Activated gamma-delta T cell treated with anti-CD3 and anti-CD28 coated beads, Interleukin-2, amount 50 U/mL, for 16 hours (primary cell): ENCODE measurements at places on chromosomes 13 and 19.

DNA sequence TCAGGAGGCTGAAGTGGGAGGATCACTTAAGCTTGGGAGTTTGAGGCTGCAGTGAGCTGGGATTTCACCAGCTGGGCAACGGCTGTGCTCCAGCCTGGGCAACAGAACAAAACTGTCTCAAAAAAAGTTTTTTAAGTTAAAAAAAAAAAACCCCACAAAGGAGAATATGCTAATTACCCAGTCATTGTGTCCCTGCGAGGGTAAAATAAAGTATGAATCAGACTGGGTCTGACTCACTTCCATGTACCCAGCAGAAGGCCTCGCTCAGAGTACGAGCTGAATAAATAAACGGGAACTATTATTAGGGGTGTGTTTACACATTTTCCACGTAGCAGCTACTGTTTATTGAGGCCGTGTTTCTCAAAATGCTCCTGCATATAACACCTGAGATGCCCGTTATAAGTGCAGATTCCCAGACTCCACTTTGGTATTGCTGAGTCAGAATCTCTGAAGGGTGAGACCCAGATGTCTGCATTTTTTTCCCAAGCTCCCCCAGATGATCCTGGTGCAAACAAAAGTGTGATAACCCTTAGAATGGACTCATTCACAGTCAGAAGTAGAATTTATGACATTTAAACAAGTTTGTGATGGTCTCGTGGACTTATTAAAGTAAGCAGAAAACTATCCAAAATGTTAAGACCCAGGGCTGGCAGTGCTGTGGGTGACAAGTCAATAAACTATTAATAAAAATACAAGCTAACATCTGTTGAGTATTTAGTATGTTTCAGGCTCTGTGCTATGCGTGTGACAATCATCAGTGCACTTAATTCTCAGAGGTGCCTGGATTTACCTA, 28.2 kb downstream of the KCNC3 start:
- DNase-seq = no peak

- DNase-seq = no peak
These were observed 72.2 kb upstream of the DACH1 start for GRCh38 chr13:71939186-71939585.

- no peak for DNase-seq
These were observed 36.4 kb downstream of the ATP11A start for GRCh38 chr13:112726016-112726767.

DNA sequence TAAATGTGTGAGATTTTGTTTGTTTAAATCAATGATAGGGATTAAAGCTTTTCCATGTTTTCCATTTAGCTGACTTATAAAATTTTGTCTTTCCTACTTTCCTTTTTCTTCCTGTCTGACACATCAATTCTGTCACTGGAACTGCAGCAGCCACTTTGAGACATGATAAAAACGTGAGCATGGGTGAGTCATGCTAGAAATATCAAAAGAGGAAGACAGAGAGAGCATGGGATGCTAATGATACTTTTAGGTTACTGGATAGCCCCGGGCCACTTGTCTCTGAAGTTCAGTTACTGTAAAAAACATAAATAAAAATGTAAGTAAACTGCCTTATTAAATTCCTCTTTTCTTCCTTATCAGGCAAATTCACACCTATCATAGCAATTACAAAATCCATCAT, 1332.0 kb upstream of the PCDH20 start:
- no peak for DNase-seq

GRCh38 chr13:27822258-27822872, 30.1 kb downstream of the GSX1 start:
- no peak for DNase-seq

- DNase-seq = no peak
These were observed 927 bp downstream of the COL4A2 start for GRCh38 chr13:110307767-110308655.

DNA sequence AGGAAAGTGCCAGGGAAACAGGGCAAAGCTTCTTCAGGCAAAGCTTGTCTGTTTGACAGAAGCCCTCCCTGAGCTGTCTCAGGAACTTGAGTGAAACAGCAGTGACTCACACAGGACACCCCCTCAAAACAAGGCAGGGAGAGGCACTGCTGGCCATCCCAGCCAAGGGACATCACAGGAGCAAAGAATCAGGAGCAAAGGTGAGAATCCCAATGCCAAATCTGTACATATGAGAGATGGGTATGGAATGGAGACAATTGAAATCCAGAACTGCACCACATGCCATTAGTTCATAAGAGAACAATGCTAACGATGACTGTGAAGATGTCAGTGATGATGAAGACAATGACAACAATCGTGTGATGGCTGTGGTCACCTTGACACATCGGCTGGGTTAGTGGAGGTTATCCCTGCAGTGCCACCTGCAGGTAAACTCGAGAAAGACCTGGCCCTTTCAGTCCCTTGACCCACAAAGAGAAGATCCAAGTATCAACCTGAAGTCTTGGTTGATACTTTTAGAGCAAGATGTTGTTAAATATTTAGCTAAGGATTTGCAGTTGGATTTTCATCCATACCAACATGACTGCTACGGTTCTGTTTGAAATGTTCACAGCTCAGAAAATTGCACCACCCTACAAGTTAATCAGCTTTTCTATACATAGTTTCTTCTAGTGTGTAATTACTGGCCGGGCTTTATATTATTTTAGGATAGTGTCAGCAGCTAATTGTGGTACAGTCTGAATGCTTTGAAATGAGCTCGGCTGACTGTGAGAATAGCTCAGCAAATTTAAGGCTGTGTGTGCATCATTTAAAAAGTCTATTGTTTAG, 42.0 kb upstream of the IPO5 start:
- no peak for DNase-seq

DNA sequence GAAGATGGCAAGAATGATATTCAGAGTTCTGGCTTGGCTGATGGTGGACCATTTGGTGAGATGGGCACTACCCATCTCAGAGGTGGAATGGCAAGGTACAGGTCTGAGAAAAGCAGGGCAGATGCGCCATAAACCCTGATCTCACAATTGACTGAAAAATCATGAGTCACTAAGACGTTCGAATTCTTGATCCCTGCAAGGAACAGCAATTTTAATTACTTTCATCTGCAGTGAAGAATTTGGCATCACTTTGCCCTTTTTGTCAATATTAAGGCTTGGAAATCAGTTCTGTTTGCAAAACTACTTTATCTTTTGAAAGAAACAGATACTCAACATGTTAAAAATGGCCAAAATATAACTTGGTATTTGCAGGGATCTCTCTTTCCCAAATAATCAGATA, 38.1 kb downstream of the HTR2A start:
- DNase-seq = no peak

DNA sequence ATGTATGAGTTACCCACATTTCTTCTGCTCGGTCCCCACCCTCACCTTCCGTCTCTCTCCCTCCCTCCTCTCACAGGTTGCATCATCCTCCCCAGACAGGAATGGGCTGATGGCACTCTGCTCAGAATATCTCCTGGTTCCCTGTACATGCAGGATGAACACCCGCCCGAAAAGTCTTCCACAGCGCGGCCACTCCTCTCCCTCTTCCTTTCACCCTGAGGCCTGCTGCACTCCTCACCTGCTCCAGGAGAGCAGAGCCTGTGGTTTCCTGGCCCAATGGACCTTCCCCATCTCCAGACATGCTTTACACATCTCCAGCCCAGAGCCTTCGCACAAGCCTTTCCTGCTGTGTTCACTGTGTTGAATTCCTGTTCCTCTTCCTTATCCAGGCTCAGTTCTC, 40.9 kb downstream of the GSX1 start:
- DNase-seq = no peak

DNA sequence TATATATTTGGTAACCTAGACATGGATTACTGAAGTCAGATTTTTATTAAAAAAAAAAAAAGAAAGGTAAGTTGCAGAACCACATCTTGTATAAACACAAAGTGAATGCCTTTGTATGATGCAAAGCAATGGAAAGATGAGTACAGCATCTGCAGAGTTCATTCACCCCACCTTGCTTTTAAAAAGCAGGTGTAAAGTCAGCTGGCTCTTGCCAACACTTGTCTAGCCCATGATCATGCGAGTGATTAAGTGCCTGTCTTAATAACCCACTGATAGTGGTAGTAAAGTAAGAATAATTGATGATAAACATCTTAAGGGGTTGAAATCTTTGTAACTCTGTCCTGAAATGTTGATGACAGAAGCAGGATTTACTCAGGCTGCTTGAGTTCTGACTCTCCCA, 710.4 kb downstream of the EFNB2 start:
- no peak for DNase-seq

DNA sequence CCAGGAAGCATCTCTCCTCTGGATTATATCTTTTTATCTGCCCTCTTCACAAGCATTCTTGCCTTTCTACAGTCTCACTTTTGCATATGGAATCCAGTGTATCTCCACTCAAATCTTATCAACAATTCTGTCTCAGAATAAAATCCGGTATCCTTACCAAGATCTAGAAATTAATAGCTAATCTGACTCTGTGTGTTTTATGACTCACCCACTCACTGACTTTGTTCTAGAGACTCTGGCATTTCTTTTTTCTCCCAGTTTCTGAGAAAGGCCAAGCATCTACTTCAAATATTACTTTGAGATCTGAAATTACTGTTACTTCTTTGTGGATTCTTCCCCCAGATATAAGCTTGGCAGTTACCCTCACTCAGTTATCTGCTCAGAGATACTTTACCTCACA, 913.5 kb upstream of the ATXN8OS start:
- DNase-seq = no peak

- DNase-seq = no peak
These were observed 3.3 kb upstream of the IGFL2 start for GRCh38 chr19:46144756-46145155.

DNA sequence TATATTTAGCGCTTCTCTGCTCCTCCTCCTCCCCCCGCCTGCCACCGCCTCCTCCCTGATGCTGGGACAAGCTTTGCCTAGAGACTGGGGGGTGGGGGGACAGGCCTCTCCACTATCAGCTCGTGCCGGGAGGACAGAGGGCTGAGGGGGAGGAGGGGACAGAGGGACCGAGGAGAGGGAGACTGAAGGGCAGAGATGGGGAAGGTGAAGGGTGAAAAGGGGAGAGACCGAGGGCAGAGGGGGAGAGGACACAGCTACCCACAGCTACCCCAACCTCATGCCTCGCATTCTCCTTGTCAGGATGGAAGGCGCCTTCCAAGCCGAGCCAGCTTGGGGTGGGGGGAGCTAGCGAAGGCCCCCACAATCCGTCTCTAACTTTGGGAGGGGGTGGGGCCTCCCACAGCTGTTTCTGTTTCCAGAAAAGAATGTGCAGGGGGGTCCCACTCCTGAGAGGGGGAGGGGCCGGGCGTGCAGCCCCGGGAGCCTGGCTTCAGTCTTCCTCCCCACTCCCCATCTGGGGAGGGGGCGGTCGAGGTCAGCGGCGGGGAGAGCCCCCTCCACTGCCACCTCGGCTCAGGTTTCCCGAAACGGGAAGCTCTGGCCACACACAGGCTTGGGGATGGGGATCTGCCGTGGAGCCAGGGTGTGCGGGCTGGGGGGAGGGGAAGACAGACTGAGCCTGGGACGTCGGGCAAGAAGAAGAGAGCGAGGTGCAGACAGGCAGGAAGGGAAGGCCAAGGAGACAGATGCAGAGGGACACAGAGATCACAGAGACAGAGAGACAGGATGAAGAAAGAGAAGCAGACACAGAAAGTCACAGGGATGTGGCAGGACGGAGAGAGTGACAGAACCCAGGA, 1.6 kb downstream of the DACT3 start:
- no peak for DNase-seq

- DNase-seq = no peak
These were observed 84.5 kb downstream of the MBNL2 start for GRCh38 chr13:97306645-97307044.

DNA sequence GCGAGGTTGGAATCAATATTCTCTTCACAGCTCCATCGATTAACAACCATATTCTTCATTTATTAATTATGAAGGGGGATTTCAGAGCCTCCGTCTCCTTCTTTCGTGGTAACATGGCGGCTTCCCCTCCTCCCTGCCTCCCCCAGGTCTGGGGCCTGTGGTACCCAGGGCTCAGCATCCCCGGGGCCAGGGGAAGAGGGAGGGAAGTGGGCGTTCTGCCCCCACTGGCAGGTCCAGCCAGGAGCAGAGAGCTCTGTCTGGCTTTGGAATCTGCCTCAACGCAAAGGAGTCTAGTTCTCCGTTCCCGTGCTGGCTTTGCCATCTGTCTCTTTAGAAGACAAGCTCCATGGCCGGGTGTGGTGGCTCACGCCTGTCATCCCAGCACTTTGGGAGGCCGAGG, 37.8 kb upstream of the ONECUT3 start:
- no peak for DNase-seq

- DNase-seq = no peak
These were observed 32.9 kb upstream of the FEM1A start for GRCh38 chr19:4758659-4759058.

DNA sequence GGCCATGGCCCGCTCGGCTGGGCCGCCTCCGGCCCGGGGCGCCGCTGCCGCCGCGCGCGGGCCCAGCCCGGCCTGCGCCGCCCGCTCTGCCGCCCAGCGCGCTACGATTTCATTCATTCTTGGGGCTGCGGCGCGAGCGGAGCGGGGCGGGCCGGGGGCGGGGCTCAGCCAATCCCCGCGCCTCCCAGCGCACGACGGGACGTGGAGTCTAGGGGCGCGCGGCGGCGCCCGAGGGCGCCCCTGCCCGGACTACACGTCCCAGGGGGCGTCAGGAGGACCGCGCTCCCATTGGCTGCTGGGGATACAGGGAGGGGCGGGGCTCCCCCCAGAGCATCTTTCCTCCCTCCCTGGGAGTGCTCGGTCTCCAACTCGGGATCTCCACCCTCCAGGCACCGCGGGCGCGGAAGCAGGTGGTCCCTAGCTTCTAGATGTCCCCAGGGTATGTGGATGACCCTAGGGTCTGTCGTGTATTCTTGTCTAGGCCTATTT, 5.6 kb upstream of the DPF1 start:
- DNase-seq = no peak
